NCI-H2081 (cell line): ENCODE measurements at places on chromosomes 13 and 19.

DNA sequence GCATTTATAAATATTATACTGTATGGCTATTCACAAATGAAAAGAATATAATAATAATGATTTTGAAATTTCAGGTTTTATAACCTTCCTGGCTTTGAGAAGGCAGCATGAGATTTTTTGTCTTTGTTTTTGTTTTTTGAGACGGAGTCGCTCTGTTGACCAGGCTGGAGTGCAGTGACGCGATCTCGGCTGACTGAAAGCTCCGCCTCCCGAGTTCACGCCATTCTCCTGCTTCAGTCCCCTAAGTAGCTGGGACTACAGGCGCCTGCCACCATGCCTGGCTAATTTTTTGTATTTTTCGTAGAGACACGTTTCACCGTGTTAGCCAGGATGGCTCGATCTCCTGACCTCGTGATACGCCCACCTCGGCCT lies 64.1 kb downstream of the ZNF429 start:
- DNase-seq, result no peak

DNA sequence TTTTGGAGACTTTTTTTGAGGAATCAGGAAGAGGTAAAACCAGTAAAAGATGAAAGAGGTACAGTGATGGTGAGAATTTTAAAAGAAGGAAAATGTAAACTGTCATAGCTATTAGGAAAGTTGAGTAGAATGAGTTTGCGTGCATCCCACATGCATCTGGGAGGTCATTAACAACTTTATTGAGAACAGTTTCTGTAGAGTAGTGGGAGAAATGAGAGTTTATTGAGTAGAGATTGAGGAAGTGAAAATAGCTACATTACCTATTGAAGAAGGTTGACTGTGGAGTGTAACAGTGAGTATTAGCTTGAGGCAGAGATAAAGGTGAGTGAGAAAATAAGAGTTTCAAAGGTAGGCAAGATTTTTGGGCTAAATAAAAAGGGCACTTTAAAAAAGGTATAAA lies 38.7 kb downstream of the BRCA2 start:
- DNase-seq, result no peak

DNA sequence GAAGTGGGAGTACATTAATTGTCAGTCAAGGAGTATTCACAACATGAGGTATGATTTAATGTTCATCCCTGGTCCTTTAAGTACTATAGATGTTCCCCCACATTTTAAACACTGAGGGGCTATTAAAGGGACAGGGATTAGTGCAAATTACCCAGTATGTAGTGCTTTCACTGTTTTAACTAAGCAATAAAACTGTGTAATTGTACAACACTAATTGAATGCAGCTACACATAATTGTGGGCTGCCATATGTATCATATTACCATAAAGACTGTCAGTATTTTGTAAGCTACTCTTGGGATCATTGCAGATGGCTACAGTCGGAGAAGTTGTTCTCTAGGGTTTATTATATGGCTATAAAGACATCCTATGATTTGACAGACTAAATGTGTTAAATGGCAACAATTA lies 316.6 kb downstream of the DCLK1 start:
- DNase-seq, result peak; percentile 33

GRCh38 chr19:16564842-16565241 lies 7.4 kb downstream of the SLC35E1 start:
- DNase-seq, result no peak

GRCh38 chr13:46097015-46097414 lies 7.8 kb downstream of the CPB2 start:
- no peak for DNase-seq

GRCh38 chr19:45876161-45876410 lies 9.9 kb downstream of the IRF2BP1 start:
- DNase-seq, result no peak

DNA sequence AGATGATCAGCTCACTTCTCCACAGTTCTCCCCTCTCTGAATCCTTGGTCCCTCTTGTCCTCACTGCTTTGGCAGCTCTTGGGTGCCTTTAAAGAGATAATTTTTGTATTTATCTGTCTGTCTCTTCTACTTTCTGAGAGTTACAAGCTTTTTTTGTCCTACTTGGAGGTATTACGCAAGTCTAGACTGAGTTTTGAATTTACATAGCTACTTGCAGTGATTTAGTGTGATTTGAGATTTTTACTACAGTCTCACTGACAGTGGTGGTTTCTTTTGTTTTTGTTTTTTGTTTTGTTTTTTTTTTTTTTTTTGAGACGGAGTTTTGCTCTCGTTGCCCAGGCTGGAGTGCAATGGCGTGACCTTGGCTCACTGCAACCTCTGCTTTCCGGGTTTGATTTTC lies 22.1 kb downstream of the URI1 start:
- no peak for DNase-seq

DNA sequence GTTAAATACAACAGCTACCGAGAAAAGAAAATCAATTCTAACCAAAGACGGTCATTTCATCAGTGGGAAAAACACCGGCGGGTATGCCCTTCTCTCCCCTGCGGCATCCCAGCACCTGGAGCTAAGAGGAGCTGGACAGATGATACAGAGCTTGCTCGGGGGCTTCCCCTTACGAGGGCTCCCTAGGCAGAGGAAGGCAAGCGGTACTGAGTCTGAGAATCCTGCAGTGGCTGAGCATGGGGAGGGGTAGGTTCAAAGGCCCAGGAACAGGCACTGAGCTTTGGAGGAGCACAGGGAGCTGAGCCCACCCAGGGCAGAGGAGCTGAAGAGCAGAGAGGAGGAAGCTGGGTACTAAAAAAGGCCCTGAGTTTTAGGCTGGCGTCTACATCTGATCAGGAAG lies 12.7 kb downstream of the STK24 start:
- no peak for DNase-seq

DNA sequence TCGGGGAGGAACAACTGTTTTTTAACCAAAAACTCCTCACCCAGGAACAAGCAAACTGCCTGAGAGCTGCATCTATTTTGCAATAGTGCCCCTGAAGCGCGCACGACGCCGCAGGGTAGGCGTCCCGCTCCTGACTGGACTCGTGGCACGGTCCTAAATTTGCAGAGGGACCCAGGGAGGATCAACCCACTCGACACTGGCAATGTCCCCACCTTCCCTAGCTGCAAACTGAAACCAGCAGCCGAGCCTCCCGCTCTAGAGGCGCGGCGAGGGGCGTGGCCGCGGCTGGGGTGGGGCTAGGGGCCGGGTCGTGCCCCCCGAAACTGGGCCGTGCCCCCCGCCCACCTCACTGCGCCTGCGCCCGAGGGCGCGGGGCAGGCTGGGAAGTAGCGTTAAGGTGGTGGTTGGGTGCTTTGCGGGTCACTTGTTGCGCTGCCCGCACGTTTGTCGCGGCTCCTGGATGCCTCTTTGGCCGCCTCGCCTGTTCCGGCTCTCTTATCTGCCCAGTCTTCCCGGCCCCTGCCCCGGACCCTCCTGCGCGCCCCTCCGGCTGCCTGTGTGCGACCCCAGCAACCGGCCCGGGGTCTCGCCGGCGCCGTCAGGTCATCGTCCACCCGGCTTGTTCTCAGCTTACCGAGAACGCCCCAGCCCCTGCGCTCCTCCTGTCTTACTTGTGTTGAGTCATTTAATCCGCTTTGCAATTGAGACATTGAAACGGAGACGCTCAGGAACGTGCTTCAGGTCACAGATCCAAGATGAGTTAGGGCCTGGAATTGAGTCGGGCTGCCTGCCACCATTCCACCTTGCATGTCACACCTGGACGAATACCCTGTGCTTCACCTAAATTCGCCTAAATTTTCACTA lies 37.9 kb upstream of the LSM14A start:
- DNase-seq, result peak; percentile 70

GRCh38 chr13:112653071-112653470 lies 36.8 kb upstream of the ATP11A start:
- DNase-seq, result no peak

DNA sequence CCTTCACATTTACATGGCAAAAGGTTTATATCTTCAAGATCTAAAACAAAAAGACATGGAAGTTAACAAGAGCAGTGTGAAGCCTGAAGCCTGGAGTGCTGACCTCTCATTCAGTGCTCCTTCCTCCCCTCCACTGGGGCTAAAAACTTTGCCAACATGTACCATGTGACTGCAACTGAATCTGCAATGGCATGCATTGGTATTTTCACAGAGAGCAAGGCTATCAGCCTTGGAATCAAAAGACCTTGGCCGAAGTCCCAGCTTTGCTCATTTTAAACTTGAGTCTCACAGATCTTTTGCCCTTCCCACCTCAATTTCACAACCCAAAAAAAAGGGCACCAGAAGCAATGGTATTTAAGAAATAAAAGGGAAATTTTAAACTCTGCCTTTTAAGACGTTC lies 325.1 kb downstream of the DCT start:
- no peak for DNase-seq

DNA sequence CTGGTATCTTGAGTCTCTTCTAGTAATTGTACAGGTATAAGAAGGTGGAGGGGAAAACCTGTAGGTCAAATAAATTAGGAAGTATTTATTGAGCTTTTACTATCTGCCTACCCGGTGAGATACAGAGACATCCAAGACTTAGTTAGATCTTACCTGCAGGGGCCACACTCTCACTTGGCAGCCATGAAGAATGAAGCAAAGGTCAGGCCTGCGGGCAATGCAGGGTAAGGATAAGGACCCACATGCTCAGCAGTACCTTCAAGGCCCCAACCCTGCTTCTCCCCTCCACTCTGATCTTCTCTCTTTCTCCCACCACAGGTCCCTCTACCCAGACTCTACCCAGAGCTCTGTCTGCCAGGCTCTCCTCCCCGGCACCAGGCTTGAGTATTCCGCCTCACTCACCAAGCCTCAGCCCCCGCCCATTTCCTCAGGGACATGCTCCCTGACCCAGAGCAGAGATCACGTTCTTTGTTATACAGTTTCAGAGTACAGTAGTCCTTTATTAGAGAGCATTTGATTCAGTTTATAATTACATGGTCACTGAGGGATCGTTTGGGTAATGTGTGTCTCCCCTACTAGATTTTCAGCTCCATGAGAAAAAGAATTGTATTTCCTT lies 18.9 kb upstream of the CLDN10 start:
- no peak for DNase-seq

- DNase-seq, result no peak
Measured at GRCh38 chr13:48775804-48776203, 122.1 kb downstream of the CYSLTR2 start.

DNA sequence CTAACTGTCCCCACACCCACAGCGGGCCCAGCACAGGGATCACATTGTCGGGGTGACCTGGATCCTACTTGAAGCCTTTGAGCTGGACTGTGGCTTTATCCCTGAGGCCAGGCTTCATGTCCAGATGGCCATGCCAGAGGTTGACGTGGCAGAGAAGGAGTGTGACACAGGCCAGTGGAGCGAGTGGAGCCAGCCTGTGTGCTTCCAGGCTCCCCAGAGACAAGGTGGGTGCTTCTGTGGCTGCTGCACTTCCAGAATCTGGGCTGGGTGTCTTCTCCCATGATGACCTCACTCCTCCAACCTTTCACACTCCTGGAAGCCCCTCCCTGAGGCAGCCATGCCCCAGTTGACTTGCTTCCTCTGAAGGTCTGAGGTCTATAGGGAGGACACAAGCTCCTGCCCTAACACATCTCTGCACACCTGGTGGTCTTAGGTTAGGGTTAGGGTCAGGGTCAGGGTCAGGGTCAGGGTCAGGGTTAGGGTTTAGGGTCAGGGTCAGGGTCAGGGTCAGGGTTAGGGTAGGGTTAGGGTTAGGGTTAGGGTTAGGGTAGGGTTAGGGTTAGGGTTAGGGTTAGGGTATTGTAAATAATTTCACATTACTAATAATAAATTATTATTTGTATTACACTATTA lies 13.1 kb upstream of the MZF1 start:
- no peak for DNase-seq

- DNase-seq, result no peak
Measured at GRCh38 chr19:42412661-42413076, 14.5 kb downstream of the LIPE start.

DNA sequence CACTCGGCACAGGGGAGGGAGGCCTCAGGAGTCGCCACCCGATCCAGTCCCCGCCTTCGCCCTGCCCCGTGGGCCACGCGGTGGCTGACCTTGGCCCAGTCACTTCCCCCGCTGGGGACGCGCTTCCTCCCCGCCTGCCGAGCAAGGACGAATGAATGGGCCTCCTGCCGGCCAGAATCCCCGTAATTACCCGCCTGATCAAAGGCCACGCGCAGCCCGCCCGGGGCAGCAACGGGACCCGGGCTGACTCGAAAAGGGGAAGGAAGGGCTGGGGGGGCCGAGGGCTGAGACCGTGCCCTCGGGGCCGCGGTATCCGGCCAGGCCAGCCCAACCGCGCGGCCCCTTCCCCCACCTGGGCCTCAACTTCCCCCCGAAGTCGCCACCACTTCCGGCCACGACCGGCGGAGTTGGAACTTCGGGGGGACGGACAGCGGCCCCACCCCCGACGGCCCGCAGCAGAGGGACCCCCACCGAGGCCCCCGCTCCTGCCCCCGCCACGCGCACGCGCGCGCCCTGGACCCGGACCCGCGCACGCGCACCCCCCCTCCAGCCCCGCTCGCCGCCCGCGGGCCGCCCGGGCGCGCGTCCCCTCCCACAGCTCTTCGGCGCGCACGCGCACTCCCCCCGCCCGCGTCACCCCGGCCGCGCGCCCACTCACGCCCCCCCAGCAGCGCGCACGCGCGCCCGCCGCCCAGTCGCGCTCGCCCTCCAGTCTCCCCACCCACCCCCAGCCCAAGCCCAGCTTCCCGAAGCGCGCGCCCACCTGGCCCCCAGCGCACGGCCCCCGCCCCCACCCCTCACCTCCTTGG lies 520 bp downstream of the ZNF787 start:
- peak; percentile 71 for DNase-seq
